Fibroblast of skin of back (primary cell): ENCODE measurements at places on chromosomes 3 and 15.

GRCh38 chr3:37140899-37141541, 33.4 kb downstream of the LRRFIP2 start:
- no peak for DNase-seq

- DNase-seq = peak; percentile 67
These were observed 524 bp downstream of the IGF1R start for GRCh38 chr15:98648654-98649471.

DNA sequence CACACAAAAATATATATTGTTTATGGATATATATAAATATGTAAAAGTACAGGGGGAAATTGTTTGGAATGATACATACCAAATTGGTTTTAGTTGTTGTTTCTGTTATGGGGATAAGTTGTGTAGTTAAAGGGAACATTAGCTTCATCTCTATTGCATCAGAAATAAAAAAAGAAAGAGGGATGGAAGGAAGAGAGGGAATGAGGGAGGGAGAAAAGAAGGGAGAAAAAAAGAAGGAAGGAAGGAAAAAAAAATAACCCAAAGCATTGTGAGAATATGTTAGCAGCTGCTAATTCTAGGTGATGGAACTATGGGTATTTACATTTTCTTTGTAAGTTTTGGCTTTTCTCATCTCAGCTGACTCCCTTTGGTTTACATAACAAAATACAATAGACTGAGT, 1.3 kb downstream of the CCR8 start:
- DNase-seq = no peak

GRCh38 chr3:136485777-136486176, 235.6 kb downstream of the PCCB start:
- DNase-seq = no peak

GRCh38 chr15:48541341-48542278, 103.9 kb downstream of the FBN1 start:
- DNase-seq = peak; percentile 75

GRCh38 chr3:111797171-111797615, 61.9 kb upstream of the PHLDB2 start:
- DNase-seq = no peak

DNA sequence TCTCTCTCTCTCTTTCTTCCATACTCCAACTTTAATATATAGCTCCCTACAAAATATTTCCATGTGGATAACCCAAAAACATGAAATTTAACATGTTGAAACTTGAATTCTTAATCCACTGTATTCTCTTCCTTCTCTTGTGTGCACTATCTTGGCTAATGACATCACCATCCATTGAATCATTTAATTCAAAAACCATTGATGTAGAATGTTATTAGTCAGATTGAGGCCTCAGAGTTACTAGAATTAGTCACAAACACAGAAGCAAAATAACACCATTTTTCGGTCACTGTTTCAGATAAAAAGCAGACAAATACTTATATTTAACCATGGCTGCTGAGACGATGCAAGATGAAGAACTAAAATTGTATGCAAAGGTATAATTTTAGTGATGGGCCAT, 256.9 kb upstream of the LRRC3B start:
- DNase-seq = no peak

DNA sequence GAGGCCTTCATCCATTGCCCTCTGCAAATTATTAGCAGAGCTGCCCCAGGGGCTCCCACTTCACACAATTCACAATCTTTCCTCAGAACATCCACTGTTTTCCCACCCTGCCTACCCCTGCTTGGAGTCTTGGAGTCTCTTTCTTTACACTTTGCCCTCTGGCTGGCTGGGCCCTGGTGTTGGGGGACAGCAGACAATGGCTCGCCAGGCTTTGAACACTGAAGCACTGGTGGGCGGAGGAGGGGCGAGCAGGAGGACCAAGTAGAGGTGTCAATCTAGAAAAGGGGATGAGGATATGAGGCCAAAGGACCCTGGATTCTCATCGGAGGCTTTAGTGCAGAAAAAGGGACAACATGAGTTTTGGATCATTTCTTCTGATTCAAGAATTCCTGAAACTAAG, 212.0 kb downstream of the NR1D2 start:
- no peak for DNase-seq

DNA sequence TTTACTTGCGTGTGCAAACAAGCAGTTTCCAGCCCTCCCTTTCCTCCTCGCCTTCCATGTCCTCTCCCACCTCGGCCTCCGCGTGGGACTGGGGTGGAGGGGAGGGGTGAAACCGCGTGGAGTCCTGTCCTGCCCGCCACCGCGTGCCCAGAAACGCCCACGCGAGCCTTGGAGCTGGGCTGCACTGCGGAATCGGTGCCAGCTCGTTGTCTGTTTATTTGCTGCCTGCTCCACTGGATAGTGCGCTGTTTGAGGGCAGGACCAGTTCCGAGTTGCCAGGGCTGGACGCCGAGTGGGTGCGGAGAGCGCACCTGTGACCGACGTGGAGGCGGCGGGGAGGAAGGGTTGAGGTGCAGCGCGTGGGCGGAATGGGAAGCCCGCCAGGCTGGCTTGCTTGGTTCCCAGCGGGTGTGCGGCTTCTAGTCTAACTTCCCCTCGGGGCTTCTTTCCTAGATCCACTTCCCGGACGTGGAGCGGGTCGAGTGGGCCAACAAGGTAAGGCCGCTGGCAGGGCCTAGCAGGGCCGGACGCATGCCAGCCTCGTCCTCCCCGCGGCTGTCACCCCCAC, 17.3 kb downstream of the ESYT3 start:
- no peak for DNase-seq

DNA sequence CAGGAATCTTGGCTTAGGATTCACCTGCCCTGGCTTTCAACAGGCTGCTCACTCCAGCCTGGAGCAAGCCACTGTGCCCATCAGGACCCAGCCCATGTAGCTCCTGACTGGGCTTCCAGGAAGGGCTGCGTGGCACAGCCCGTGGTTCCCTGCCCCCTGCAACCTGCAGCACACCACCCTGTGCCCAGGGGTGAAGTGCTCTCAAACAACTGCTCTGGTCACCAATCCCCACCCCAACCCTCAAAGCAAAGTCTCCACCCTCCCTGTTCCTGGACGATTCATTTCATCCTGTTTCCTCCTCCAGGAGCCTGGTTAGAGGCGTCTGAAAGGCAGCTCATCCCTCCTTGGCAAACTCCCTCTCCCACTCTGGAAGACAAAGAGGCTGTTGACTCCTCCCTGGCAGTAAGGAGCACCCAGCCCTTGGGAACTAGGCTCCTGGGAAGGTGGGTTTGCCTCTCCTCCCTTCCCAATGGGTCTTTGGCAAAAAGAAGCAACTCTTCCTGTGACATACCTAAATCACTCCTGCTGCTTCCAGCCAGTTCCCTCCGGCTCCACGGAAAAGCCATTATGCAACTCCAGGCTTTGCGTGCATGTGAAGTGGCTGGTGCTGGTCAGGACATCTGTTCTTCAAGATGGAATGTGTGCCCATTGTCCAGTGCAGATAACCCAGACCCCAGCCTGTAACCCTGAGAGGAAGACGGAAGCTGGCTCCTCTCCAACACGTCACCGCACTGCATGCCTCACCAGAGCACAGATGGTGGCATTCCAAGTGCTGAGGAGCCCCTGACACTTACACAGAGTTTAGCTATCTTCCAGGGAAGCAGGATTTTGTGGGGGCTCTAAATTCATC, 29.1 kb upstream of the VIPR1 start:
- peak; percentile 39 for DNase-seq

DNA sequence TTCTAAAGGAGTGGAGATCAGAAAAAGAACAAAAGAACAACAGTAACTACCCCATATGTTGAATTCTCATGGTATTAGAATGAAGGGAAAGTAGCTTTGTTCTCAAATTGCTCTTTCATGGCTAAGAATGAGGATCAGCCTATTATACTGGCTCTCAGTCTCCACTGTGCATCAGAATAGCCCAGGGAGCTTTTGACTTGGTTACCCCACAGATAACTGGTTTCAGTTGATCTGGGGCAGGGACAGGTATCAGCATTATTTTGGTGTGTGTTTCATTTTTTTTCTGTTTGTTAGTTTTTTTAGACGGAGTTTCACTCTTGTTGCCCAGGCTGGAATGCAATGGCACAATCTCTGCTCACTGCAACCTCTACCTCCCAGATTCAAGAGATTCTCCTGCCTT, 311.7 kb upstream of the TLE3 start:
- DNase-seq = no peak

- DNase-seq = no peak
These were observed 67.4 kb upstream of the FOXB1 start for GRCh38 chr15:59936741-59937140.

GRCh38 chr3:74357881-74358280, 256.6 kb downstream of the CNTN3 start:
- DNase-seq = no peak

DNA sequence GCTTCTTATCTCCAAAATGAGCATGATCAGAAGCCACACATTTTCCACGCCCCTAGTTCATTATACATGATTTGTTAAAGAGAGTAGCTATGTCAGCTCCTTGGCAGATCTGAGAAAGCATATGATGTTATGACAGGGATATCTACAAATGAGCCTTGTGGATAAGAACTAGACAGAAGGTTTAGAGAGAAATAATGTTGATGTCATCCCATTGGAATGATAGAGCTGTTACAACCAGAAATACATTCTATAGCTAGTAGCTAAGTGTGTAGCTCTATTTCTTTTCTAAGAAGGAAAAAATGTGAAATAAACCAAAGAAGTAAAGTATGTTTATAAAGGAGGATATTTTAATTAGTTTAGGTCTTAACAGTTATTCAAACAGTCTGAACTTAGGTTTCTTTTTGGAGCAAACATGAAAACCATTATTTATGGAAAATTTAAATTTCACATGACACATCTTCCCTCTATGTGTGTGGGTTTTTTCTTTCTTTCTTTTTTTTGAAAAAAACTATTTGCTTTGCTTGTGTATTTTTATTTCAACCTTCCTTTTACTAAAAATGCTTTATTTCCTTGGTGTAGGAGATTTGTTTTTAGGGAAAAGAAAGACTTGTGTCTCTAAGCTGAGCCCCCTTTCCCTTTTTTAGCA, 167.7 kb downstream of the GHSR start:
- DNase-seq = peak; percentile 94

GRCh38 chr3:10741891-10742671, 73.9 kb upstream of the SLC6A11 start:
- DNase-seq = no peak

- DNase-seq = no peak
These were observed 72.0 kb upstream of the CDAN1 start for GRCh38 chr15:42808913-42809312.

GRCh38 chr15:81183439-81183775, 13.3 kb upstream of the IL16 start:
- DNase-seq = no peak

DNA sequence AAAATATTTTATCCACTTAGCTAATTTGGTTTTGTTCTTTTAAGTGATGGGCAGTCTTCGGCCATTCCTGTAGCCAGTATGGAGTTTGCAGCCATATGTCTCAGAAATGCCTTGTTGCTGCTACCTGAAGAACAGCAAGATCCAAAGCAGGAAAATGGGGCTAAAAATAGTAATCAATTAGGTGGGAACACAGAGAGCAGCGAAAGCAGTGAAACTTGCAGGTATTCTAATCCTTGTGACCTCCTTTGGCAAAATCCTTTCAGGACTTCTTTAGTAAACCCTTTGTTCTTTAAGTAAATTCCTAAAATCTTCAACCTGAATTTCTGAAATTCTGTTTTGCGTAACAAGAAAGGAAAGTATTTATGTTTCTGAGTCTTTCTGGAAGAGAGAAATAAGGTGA, 49.8 kb downstream of the CNOT10 start:
- DNase-seq = no peak
